Glomerular endothelial cell (primary cell): ENCODE measurements at places on chromosomes 4 and X.
A peak's percentile ranks its signal among the peaks of the same experiment; 100 is the strongest.

DNA sequence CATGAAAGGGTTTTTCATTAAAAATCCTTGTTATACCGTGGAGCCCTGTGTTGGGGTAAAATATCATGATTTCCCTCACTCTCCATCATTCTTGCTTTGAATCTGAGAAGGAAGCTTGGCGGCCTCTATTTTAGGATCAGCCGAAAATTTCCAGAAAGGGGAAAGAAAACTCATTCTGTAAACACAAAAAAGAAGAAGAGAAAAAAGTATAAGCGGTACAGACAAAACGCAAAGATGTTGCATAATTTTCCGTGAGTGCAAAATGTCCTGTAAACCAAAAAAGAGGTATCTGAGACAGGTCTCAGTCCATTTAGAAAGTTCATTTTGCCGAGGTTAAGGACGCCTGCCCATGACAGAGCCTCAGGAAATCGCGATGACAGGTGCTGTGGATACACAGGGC lies 5.3 kb downstream of the CSF2RA start:
- DNase-seq: no peak

DNA sequence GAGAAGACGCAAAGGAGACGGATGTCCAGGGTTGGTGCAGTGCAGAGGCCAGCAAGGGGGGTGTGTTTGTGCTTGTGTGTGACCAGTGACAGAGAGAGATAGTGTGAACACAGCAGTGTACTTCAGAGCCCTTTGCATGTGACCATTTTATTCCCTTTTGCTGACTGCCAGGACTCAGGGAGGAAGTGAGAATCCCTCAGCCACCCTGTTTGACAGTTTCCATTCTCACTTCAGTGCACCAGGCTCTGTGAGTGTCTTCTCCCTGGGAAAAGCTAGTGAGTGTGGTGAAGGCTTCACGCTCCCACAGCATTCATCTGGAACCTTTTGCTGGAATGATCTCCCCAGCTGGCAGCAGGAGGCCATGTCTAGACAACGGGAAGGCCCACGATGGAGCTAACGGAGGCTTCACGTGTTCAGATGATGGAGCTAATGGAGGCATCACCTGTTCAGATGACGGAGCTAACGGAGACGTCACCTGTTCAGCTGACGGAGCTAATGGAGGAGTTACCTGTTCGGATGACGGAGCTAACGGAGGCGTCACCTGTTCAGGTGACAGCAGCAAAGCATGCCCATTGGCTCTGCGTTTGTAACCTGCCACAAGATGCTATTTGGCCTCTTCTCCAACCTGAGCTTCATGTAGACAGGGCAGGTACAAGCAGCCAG lies 195.4 kb downstream of the AFAP1 start:
- DNase-seq: no peak

DNA sequence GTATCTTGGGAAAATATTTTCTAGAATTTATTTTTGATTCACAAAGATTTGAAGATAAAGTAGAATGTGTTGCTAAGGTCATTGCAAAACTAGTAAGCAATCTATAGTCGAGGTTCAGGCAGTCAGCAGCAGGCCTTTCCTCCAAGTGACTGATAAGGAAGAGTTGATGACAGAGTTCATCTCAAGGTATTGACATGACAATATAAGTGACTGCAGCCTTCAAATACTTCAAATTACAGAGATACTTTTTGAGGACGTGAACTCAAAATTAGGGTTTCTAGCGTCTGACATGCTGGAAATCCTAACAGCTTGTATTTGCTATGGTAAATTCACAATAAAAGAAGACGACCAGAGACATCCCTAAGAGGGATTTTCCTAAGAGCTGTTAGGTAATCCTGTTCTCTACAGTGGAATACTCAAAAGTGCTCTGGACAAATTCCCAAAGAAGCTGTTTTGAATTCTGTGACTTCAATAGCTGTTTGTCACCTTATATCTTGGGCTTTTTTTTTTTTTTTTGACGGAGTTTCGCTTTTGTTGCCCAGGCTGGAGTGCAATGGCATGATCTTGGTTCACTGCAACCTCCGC lies 7.4 kb downstream of the ARHGAP10 start:
- DNase-seq: no peak

GRCh38 chrX:123803331-123803983 lies 56.4 kb upstream of the XIAP start:
- peak; percentile 67 for DNase-seq

DNA sequence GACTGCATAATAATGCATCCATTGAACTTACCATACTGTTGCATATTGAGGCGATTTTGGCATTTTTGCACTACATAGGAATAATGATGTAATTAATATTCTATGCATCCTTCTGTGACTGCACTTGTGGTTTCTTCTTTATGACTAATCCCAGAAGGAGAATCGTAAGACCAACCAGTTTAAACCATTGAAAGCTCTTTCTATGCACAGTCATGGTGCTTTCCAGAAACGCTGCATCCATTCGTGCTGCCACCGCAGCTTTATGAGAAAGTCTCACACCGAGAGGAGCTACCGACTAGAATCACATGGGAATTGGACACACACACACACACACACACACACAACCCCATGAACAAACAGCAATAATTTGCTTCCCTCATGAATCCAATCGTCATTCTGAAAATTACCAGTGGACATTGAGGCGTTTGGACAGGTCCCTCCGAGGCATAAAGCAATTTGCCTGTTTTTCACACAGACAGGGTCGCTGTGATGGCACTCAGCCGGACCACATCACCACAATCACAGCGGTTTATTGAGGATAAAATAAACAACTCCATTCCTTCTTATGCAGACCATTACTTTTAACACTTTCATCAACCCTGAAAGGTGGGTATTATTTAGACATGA lies 64.2 kb downstream of the PACRGL start:
- DNase-seq: no peak

DNA sequence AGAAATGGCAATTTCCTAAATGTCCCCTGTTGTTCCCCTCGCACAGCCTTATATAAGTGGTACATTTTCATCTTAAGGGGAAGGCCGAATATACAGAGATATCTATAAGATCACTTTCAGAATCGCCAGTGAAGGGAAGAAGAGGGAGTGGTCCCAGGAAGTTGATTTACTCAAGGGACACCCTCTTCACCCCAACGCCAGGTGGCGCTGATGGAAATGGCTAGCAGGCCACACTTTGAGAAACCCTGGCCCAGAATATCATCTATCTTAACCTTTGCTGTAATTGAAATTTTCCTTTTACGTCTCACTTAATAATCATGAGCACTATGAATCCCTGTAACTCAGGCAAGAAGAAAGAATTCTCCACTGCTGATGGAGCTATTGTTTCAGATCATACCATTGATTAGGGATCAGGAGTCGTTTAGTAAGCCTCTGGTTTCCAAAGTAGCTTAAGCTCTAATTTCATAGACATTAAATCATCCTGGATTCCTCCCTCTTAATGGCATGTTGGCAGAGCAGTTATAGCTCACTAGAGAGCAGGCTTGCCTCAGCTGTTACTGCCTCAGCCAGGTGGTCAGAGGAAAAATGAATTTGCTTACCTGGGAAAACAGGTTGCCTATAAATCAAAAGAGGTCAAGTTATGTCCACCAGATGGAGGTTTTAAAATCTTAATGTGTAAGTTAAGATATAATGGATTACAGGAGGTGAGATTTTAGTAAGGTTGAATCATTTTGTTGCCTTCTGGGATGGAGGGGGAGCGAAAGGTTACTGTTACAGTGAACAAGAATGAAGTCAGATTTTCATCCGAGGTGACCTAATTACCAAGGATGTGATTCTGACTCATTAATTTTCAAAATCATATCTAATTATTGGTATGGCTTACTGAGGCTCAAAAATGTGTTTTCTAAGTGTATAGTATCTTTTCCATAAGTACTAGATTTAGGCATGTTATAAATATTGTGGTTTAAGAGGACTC lies 941.2 kb upstream of the TENM3 start:
- DNase-seq: no peak

GRCh38 chr4:22514481-22514880 lies 1.4 kb downstream of the ADGRA3 start:
- DNase-seq: no peak

DNA sequence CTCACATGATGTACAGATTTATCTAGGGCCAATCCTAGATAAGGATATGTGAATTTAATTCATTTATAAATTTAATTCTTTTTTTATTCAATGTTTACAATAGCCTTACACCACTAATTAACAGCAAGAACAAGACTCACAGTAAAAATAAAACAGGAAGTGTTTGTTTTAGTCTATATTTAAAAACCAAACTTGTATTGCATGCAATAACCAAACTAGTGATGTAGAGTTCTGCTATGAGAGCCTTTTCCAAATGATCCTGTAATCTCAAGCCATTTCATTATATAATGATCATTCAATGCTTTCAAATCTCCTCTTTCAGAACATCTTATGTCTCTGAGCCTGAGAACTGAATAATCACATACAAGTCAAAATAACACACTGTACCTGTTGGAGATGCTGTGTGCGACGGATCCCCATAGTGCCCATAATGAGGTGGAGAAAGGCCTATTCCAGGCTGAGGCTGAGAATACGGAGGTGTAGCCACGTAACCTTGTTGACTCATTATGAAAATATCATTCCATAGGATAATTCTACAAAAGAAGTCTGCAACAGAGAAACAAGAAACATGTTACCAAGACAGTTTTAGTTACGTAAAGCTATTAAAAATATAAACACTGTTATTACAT lies 2.6 kb downstream of the SEC24D start:
- no peak for DNase-seq

- no peak for DNase-seq
These were observed 15.4 kb downstream of the HTR2C start for GRCh38 chrX:114599305-114599704.

GRCh38 chr4:71663780-71664179 lies 120.1 kb downstream of the GC start:
- DNase-seq: no peak

GRCh38 chr4:5746829-5747737 lies 36.1 kb downstream of the EVC start:
- DNase-seq: peak; percentile 33

DNA sequence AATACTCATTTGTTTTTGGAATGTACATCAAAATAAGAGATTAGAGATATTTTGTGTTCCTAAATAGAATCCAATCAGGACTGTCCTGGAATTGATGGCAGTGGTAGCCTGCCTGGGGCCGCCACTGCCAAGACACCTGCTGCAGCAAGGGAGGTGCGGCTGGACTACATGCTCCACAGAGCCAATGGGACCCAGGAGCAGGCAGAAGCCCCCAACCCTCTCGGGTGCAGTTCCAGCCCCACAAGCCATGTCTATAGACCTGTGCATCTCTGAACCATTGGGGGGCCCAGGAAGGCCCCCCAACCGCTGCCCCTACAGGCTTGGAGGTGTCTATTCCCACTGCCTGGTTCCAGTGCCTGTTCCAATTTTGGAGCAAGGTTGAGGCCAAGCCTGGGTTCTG lies 1524.3 kb downstream of the PCDH18 start:
- DNase-seq: no peak

GRCh38 chrX:16222151-16222550 lies 54.9 kb downstream of the MAGEB17 start:
- no peak for DNase-seq

GRCh38 chr4:53055716-53056403 lies 193.7 kb downstream of the RASL11B start:
- DNase-seq: no peak

GRCh38 chr4:119337010-119337409 lies 15.1 kb upstream of the FABP2 start:
- no peak for DNase-seq

- no peak for DNase-seq
These were observed 101.6 kb upstream of the PPARGC1A start for GRCh38 chr4:23991444-23991843.
